ENCODE measurements at places on chromosomes 7 and 10. TPM values are rescaled to one million over a fixed set of nuclear protein-coding genes. Genes with fewer than 3 reads are reported as not detected.

GRCh38 chr7:5752663-5753062, 28.8 kb downstream of the RNF216 start:
- no peak for DNase-seq
- no peaks in the 10 kb centered on the region for H3K27me3 ChIP-seq
- H3K4me1 ChIP-seq: peaks cover 8% of the 10 kb centered on the region
- H3K36me3 ChIP-seq: peaks cover 36% of the 10 kb centered on the region

GRCh38 chr7:28174901-28175661, 5.5 kb downstream of the JAZF1 start:
- H3K27ac ChIP-seq: no peak overlapping the region
- DNase-seq: no peak
- no peaks in the 10 kb centered on the region for H3K36me3 ChIP-seq
- peaks cover 13% of the 10 kb centered on the region for H3K4me1 ChIP-seq
- H3K27me3 ChIP-seq: no peaks in the 10 kb centered on the region

- H3K4me1 ChIP-seq: peaks cover 61% of the 10 kb centered on the region
- DNase-seq: peak; percentile 84
- H3K27ac ChIP-seq: peak overlapping the region; percentile 45
- no peaks in the 10 kb centered on the region for H3K27me3 ChIP-seq
These were observed 160.1 kb downstream of the NEURL1 start for GRCh38 chr10:103653581-103654037.

DNA sequence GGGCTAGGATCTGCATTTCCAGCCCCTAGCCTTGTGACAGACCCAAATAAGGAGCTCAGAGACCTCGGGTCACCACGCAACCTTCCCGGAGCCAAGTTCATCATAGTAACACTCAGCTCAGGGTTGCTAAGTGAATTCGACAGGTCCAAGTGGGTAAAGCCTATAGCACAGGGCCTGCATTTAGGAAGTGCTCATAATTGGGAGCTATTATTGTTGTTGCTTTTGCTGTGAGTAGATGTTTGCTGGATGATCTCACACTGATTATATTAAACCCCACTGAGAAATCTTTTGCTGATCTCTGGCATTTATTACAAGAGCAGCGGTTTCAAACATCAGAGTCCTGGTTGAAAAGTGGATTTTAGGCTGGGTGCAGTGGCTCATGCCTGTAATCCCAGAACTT, 20.3 kb upstream of the SAR1A start:
- H3K4me1 ChIP-seq: peaks cover 49% of the 10 kb centered on the region
- H3K4me3 ChIP-seq: no peak overlapping the region
- no peaks in the 10 kb centered on the region for H3K27me3 ChIP-seq
- no peaks in the 10 kb centered on the region for H3K36me3 ChIP-seq
- DNase-seq: no peak

GRCh38 chr10:62540389-62540788, 166.2 kb downstream of the ZNF365 start:
- DNase-seq: no peak
- no peaks in the 10 kb centered on the region for H3K27me3 ChIP-seq
- H3K36me3 ChIP-seq: no peaks in the 10 kb centered on the region
- H3K27ac ChIP-seq: no peak overlapping the region

- H3K4me3 ChIP-seq: no peak overlapping the region
- DNase-seq: no peak
- no peak overlapping the region for H3K27ac ChIP-seq
- H3K27me3 ChIP-seq: no peaks in the 10 kb centered on the region
- H3K36me3 ChIP-seq: no peaks in the 10 kb centered on the region
These were observed 27.7 kb upstream of the INSIG1 start for GRCh38 chr7:155269766-155270585.

GRCh38 chr10:129727071-129727470, 237.0 kb downstream of the EBF3 start:
- H3K27ac ChIP-seq: no peak overlapping the region
- no peaks in the 10 kb centered on the region for H3K36me3 ChIP-seq
- DNase-seq: peak; percentile 16
- no peaks in the 10 kb centered on the region for H3K27me3 ChIP-seq
- no peaks in the 10 kb centered on the region for H3K4me1 ChIP-seq

DNA sequence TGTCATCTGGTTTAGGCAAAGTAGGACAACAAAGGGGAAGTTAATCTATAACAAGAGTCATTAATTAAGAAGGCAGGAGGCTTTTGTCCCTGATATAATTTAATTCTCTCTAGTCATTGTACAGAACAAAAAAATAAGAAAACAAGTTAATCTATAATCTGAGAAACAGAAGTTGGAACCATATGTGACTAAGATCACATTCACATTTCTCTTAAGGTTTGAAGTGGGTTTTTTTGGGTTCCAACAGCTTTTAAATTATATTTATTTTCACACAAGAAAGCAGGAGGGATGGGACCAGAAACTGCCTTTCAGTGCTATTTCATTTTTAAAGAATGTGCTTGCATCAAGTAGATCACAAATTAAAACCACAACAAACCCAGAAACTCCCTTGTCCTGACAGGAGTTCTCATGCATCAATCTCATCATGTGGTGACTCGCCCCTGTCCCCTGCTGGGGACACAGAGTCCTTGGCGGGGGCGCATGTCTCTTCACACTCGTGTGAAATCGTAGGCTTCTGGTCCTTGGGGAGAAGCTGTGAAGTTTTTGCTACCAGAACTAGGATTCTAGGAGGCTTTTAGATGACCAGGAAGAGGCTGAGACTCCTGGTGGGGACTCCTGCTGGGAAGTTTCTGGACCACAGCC, 10.1 kb upstream of the OPN4 start:
- no peak overlapping the region for H3K4me3 ChIP-seq
- no peaks in the 10 kb centered on the region for H3K27me3 ChIP-seq
- H3K4me1 ChIP-seq: peaks cover 35% of the 10 kb centered on the region
- no peak for DNase-seq
- H3K36me3 ChIP-seq: no peaks in the 10 kb centered on the region

The IDI2 gene
- not detected for total RNA-seq

The MRPL43 gene
- total RNA-seq: 89.1 TPM

The PON1 gene
- 0.30 TPM for total RNA-seq
